ENCODE measurements at places on chromosomes 11 and 22.

DNA sequence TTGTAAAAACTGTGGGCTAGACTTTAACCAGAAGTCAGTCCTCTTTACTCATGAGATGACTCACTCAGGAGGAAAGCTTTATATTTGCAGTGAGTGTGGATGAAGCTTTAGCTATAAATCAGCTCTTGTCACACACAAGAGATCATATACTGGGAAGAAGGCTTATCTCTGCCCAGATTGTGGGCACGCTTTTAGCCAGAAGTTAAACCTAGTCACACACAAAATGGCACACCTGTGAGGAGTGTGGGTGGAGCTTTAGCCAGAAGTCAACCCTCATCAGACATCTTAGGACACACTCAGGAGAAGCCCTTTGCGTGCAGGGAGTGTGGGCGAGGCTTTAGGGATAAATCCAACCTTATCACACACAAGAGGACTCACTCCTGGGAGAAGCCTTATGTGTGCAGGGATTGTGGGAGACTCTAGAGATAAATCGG, 706.9 kb upstream of the LUZP2 start:
- DNase-seq, result no peak

DNA sequence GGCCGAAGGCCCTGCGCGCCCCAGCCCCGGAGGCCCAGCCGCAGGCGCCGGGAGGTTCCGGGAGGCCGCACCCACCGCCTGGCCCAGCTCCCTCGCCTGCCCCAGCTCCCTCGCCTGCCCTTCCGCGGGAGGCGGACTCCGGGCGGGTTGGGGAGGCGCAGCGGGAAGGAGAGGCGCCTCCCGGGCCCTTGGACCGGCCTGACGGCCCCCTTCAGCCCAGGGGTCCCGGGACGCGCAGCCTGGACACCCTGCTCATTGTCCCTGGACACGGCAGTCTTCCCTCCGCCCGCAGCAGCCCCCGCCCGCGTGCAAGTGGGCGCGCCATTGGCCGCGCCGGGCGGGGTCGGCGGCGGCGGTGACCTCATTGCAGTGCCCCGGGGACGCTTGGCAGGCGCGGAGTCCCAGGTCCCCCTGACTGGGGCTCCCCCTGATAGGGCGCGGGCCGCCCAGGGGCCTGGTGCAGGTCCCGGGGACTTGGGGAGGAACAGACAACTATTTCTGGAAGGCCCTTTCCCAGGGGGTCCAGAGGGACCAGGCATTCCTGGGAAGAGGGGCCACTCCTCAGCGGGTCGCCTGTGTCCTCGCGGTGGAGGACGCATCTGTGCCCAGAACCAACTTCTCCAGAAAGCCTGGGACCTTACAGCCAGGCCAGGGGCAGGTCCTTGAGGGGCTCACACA, 501 bp downstream of the CD151 start:
- DNase-seq, result no peak

DNA sequence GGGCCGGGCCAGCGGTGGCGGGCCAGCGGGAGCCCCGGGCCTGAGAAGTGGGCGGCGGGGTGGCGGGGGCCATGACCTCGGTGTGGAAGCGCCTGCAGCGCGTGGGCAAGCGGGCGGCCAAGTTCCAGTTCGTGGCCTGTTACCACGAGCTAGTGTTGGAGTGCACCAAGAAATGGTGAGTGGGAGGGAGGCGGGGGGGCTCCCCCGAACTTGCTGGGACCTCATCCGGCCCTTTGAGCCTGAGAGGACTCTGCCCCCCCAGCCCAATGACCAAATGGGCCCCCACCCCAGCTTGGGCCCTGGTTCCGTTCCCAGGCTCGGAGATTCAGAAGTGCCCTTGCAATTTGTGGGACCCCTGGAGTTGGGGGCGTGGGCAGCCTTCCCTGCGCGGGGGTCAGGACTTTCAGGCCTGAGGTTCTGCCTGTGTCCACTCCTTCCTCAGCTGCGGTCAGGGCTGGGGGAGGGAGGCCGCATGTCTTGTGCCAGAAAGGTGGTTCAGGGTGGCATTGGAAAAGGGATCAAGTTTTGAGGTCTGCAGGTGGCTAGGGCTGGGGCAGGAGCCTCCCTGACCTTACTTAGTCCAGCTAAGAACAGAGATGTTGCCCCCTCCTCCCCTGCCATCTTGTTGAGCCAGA, 496 bp downstream of the EHBP1L1 start:
- no peak for DNase-seq

DNA sequence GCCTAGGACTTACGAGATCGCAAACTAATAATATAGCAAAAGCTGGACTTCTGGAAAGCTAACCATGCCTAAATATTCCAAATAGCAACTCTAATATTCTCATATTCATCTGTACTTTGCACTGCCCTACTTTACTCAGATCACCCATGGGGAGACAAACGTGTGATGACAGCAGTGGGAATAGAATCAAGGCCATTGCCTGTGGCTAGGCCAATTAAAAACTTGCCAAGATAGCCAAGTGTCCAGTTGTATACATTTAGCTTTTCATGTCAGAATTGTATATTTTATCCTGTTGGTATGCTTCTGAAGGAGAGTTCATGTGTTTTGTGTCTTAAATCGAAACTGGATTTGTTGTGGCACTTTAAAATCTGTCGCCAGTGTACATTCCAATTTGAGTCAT, 1.2 kb upstream of the CEP126 start:
- DNase-seq, result no peak

DNA sequence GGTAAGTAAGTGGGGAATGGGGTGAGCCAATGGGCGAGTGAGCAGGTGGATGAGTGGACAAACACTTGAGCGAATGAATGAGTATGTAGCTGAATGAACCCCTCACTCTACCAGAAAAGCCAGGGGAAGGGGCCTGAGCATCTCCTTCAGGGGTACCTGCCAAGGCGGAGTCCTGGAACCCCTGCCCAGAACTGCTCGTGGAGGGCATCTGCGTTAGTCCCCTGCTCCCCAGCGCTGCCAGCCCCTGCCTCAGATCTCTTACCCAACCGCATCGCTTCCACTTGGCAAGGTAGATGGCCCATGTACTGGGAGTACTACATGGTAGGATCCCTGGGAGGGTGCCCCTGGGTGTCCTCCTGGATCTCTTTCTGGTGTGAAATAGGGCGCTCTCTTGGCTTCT, 7.4 kb upstream of the ANO1 start:
- DNase-seq, result no peak

GRCh38 chr11:86041975-86042378, 26.9 kb downstream of the PICALM start:
- DNase-seq, result peak; percentile 82

DNA sequence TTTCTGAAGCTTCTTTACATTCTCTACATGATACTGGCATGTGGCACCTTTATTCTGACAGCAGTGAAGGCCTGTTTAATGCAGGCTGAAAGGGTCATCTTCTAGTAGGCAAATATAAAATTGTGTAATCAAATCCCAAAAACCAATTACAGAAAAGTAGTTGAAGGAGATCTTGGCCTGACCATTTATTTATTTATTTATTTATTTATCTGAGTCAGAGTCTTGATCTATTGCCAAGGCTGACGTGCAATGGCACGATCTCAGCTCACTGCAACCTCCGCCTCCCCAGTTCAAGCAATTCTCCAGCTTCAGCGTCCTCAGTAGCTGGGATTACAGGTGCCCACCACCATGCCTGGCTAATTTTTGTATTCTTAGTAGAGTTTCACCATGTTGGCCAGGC, 22.7 kb upstream of the CECR2 start:
- DNase-seq, result no peak

- DNase-seq, result peak; percentile 42
These were observed 138.2 kb upstream of the MTMR2 start for GRCh38 chr11:96062134-96062533.

GRCh38 chr11:3894128-3894731, 38.8 kb downstream of the STIM1 start:
- no peak for DNase-seq

- no peak for DNase-seq
These were observed 870.3 kb downstream of the TBC1D22A start for GRCh38 chr22:47632701-47633100.

GRCh38 chr11:62930157-62930556, 9.0 kb upstream of the CHRM1 start:
- DNase-seq, result no peak

DNA sequence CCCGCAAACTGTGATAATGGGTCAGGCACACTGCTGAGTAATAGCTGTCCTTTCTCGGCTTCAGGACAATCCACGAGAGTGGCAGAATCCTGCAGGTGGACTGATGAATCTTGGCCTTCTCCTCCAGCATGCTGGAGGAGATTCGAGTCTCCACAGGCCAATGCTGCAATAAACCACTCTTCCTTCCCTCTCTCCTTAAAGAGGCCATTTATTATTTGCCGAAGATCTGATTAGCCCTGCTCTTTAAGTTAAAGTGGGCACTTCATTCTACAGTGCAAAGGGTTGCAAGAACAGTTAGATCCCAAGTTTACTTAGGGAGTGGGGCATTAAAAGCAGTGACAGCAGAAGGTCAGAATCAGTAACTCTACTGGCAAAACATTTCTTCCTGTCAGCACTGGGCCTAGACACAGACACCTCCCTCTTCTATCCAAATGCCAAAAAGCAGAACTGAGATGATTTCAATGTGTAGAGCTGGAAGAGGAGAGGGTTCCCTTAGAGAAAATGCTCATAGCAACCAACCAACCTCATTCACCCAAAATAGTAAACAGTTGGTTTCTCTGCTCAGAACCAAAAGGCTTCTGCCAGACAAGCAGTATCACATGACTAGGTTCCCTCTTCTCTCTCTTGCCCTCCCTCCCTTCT, 121.7 kb downstream of the SGSM3 start:
- peak; percentile 30 for DNase-seq

DNA sequence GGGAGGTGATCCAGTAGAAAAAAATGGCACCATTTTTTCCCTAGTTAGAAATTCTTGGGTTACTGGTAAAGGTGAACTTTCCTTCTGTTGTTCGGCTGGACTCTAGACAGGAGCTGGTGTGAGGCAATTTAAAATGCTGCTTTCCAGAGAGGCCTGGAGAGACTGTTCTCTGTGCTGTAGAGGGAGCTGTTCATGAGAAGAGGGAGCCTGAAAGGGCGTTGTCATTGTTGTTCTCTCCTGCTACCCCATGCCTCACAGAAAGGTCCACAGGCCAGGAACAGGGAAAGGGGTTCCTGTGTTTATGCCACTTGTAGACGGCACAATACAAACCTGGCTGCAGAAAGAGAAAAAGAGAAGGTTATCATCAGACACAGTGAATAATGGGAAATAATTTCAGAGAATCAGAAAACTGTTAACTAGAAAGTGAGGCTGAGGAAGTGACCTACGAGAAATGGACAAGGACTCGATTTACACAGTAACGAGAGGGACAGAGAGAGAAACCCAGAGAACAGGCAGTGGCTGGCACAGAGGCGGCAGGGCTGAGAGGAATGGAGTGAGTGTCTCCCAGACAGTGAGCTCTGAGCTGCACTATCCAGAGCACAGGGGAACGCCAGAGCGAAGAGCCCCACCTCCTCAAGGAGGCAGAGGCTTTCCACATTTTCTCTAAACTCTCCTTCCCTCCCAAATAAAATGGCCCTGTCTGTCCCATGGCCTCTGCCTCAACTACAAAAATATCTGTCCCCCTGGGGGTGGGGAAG, 109.2 kb downstream of the RRM1 start:
- DNase-seq, result no peak

DNA sequence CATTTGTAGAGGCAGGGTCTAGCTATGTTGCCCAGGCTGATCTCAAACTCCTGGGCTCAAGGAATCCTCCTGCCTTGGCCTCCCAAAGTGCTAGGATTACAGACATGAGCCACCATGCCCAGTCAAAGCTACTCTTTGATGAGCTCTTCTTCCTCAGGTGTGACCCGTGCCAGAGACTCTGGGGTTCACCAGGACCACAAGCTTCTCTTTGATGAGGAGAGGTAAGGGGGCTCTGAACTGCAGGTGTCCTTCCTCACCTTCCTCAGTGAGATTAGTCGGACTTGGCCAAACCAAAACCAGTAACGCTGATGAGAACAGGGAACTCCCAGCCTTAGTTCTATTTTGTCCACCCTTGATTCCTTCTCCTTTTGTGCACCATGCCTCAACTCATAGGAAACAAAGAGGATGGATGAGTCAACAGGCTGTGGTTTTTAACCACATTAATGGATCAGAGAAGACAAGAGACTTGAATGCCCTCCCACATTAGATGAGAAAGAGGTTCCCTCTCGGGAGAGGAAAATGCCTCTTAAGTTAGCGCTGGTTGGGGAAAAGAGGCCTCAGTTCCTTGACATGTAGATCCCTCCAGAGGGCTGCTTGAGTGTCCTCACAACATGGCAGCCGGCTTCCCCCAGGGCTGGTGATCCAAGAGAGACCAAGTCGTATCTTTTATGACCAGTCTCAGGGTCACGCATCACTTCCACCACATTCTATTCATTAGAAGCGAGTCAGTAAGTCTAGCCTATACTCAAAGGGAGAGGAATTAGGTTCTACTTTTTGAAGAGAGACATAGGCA, 25.7 kb upstream of the CTR9 start:
- peak; percentile 10 for DNase-seq

GRCh38 chr11:47276923-47277322, 7.0 kb downstream of the MADD start:
- no peak for DNase-seq

DNA sequence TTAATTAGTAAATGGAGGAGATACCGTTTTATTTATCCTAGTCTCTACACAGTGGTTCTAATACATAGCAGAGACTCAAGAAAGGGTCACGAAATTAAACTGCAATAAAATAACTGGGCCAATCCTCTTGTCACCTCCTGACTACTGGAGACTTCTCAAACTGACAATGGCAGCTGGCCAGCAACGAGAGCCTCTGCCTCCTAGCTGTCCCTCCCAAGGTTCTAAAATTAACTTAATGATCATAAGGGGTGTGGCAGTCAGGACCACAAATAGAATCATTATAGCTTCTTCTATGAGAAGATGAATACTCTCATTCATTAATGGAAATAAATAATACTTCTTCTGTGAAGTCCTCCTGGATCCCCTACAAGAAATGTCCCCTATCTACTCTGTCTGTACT, 63.8 kb upstream of the APOA1 start:
- DNase-seq, result no peak

DNA sequence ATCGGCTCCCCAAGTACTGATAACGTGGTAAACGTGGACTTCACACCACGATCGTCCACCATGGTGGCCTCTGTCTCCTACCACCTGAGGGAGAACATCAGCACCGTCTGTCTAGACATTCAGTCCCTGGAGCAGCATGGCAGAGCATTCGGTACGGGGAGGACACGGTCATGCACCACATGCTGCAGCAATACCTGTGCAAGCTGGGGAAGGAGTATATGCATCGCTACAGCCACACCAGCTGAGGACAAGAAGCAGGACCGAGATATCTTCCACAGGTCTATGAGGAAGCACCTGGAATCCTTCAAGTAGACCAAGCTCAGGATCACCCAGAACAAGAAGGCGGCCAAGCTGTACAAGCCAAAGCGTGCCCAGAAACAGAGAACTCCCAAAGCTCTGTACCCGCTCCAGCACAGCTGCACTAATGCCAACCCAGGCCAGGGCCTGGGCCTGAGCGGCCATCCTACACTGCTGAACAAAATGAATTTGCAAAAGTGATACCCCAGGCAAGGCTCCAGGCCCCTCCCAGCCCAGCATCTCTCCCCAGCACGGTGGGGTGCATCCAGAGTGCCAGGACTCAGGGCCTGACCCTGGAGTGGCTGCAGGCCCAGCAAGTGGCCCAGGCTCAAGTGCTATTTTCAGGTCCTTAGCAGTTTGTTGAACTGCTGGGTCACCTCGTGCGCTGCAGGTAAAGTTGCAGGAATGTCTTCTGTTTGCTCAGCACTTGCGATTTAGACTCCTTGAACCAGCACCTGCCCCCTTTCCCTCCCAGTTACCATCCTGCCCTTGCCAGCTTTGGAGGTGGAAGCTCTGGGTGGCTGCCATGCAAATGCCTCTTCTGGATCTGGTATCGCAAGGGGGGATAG, 119.3 kb upstream of the SERPIND1 start:
- DNase-seq, result no peak

GRCh38 chr11:15901054-15901453, 455.3 kb downstream of the SOX6 start:
- no peak for DNase-seq
